ENCODE measurements at places on chromosomes 7 and 10.

DNA sequence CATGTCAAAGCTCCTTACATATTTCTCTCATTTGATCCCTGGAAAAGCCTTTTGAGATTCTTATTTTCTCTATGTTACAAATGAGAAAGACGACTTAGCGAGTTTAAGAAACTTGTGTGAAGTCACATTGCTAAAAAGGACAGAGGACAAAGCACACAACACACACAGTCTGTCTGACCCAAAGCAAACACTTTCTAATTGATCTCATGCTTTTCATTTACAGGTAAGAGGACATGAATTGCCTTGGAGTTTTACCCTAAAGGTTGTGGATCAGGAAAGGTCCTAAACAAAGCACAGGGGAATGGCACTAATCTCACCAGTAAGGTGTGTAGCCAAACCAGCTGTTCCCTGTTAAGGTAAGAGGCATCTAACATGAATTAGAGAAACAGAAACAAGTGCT lies 18.7 kb downstream of the SLC35G1 start:
- DNase-seq: no peak

- no peak for DNase-seq
Observed at GRCh38 chr10:114708084-114708483, 50.0 kb upstream of the ABLIM1 start.

- no peak for DNase-seq
Observed at GRCh38 chr7:76261931-76262330, 40.5 kb upstream of the HSPB1 start.

GRCh38 chr10:106959521-106959920 lies 205.0 kb downstream of the SORCS1 start:
- DNase-seq: no peak

DNA sequence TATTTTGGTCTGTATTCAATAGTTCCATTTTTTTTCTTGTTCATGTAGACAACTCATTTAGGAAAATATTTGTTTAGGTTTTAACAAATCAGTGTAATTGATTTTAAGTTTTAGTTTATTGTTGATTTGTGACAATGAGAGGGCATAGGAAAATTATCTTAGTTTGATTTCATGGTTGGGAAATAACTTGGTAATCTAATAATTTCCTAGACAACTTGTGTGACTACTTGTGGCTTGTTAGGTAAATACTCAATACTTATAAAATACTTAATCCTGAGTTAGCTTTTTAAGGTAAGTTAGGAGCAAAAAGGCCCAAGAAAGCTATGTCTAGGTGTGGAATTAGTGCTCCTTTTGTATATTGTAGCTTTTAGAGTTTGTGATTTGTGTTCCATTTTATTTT lies 65.4 kb downstream of the ZNRF2 start:
- no peak for DNase-seq

DNA sequence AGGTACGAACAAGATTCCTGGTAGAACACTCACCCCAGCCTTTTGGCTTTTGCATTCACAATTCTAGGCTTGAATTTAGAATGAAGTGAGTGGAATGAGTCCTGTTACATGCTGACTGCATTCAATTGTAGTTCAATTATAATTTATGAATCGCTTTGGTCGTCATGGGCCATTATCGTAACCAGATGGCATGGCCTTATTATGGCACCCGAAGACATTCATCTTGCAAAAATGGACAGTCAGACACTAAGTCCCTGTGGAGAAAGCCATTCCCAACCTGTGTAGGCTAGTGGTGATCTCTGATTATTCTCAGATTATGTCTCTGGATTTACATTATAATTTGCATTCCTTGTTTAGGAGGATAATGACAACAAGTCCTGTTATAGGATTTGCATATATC lies 292.4 kb upstream of the NPSR1 start:
- no peak for DNase-seq

DNA sequence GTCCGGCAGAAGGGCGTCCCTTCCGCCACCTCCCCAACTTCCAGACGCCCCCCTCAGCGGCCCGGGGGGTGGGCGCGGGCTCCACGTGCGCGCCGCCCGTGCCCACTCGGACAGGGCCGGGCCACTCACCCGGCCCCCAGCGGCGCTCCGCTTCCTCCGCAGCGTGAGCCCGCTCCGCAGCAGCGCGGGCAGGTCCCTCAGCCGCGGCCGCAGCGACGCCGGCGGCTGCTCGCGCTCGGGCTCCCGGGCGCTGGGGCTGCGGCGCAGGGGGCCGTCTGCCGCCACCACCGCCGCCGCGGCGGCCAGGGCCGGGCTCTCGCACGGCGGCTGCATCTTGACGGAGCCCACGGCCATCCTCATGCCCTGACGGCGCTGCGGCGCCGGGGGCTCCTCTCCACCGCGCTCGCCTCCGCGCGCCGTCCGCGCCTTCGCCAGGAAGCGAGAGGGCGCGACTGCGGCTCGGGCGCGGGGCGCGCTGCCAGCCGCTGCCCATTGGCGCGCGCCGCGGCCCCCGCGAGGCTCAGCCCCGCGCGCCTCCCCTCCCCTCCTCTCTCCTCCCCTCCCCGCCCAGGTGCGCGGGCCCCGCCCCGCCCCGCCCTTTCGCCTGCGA lies at the start of gene RAPGEF5:
TSS of gene RAPGEF5 (minus strand) at position 454 of the 610 bp plus-strand sequence. CDS start at position 360, 94 bp downstream.
- no peak for DNase-seq

- DNase-seq: no peak
Observed at GRCh38 chr7:7178906-7179305, 3.4 kb upstream of the C1GALT1 start.

- DNase-seq: no peak
Observed at GRCh38 chr10:87849001-87849400, 14.3 kb downstream of the KLLN start.

DNA sequence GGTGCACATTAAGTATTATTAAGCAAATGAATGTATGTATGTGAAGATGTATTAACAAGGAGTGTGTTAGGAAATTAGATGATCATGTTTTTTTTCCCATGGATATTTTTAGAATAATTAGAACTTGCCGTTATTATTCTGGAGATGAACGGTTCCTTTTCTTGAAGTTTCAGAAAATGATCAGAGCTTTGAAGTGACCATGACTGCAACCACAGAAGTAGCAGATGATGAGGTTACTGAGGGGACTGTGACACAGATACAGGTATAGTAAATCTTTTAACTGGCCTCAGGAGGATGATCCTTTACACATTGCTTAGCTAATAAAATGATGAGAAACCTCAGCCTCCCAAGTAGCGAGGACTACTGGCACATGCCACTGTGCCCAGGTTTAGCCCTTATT lies 18.6 kb downstream of the DMTF1 start:
- no peak for DNase-seq

GRCh38 chr7:31816810-31817209 lies 129.8 kb downstream of the PPP1R17 start:
- no peak for DNase-seq

DNA sequence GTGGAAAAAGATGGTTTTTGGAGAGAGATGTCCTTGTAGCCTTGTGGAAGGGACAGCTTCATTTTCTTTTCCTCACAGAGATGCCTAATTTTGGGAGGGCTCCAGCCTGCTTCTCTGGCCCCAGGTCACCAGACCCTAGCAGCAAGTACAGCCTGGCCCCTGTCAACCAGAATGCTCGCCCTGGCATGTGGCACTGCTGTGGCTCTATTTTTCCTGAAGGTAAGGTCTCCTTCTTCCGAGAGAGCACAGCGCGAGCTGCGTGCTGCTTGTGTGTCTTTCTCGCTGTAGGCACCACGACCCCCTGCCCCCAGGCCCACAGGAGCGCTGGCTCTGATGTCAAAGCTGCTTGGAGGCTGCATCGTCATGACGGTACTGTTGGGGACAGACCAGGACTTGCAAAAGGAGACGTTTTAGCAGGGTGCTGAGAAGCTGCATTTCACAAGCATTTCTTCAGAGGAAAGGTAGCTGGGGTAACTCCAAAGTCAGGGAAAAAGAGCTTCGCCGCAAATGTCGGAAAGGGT lies 58.7 kb downstream of the CLEC2L start:
- DNase-seq: no peak
